ENCODE measurements at places on chromosomes 4 and X.
A peak's percentile ranks its signal among the peaks of the same experiment; 100 is the strongest.

GRCh38 chr4:64935469-64936001 is 526.3 kb upstream of the TECRL start:
- no peak for DNase-seq

GRCh38 chr4:182931691-182932345 is 14.6 kb upstream of the DCTD start:
- no peak for DNase-seq

DNA sequence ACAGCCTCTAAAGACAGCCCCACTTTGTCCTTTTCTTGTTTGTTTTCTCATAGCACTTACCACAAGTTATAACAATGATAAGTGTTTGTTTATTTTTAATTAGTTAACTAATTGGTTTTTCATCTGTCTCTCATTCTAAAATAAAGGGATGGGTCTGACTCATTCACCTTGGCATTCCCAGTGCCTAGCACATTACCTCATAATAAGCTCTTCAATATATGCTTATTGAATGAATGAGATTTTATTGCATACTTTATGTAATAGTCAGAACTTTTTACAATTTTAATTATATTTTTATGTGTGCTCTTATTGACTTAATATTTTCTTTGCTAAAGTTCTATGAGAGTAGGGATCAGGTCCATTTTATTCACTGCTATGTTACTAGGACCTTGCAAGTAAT is 22.8 kb upstream of the PRKG2 start:
- DNase-seq = no peak

DNA sequence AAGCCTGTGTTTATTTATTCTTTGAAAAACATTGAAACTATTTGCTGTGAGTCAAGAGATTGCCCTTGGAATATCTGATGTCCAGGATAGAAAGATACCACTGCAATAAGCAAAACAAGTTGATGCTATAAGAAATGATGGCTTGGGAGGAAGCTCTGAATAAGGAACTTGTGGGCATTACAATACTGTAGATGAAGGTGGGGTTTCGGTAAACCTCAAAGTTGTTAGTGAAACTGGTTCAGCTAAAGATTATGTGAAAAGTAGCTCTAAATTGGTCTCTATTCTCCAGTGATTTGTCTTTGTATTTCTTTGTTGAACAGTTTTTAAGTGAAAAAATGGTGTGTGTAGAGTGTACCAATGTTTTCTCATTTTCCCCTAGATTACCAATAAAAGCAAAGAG is 128.7 kb downstream of the AKAP4 start:
- DNase-seq = peak; percentile 20

GRCh38 chr4:128521648-128522111 is 234.1 kb upstream of the PGRMC2 start:
- no peak for DNase-seq

DNA sequence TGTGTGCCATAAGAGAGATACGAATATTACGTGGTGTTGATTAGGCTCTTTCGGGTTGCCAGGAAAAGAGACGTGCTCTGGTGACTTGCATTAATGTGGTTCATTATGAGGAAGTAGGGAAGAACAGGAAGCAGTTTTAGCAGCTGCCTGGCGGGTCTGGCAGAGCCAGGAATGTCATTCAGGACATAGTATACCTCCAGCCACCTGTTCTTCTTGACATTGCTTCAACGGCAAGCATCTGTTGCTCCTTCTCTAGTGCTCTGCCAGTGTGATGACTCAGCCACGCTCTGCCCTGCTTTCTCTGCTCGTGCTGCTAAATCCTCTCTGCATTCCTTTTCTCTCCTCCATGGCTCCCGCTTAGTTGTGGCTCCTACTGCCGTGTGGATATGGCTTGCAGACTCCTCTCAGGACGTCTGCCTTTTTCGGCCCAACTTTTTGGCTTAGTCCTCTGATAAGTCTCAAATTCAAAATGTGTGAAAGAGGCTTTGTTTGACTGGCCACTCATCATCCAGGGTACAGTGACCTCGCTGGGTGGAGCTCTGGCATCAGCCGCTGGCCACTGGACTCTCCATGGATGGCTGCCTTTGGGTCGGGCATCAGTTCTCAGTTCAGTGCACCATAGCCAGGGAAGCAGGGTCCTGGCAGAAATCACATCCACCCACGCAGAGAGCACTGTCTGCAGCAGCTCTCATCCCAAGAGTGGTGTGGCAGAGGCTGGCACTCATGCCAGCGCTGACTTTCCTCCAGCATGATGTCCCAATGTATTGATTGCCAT is 89.3 kb upstream of the KLF3 start:
- peak; percentile 30 for DNase-seq

- no peak for DNase-seq
These were observed 137.9 kb downstream of the PJA1 start for GRCh38 chrX:69027181-69028005.
